Muscle of leg (tissue), 16 donors: ENCODE measurements at places on chromosomes 16 and 17. TPM values are rescaled to one million over a fixed set of nuclear protein-coding genes. Genes with fewer than 3 reads are reported as not detected.

Gene APOH
- 0.31 TPM for total RNA-seq

Gene DPEP3
- 0.04 TPM for total RNA-seq

Gene CDK5RAP3
- 90.3 TPM for total RNA-seq

Gene MXRA7
- 121 TPM for total RNA-seq

Gene KRTAP9-6
- total RNA-seq = not detected

Gene C16orf74
- 1.3 TPM for total RNA-seq

Gene TBC1D3L
- total RNA-seq = 12.1 TPM

Gene ZFP90
- 25.9 TPM for total RNA-seq

Gene TTYH2
- 35.5 TPM for total RNA-seq

Gene RTN4RL1
- total RNA-seq = 1.8 TPM

Gene KRTAP16-1
- total RNA-seq = not detected

Gene TRIM72
- 55.5 TPM for total RNA-seq

Gene KRTAP1-1
- total RNA-seq = not detected

Gene KRT25
- total RNA-seq = 0.35 TPM

Gene TTLL6
- not detected for total RNA-seq

Gene KRT28
- not detected for total RNA-seq

Gene MFSD6L
- 0.27 TPM for total RNA-seq

Gene DYNLRB2
- total RNA-seq = 0.40 TPM

Gene KLHL10
- 0.09 TPM for total RNA-seq

Gene ERBB2
- total RNA-seq = 80.4 TPM

Gene LPO
- not detected for total RNA-seq

Gene CEMP1
- total RNA-seq = 0.04 TPM

Gene ITGA3
- total RNA-seq = 22.7 TPM

Gene SYT17
- total RNA-seq = 3.1 TPM

Gene NAGS
- 0.58 TPM for total RNA-seq

Gene IKZF3
- 0.18 TPM for total RNA-seq

Gene ADCY9
- total RNA-seq = 9.5 TPM

Gene CFAP97D1
- under 0.01 TPM for total RNA-seq

Gene CCL3
- total RNA-seq = 7.7 TPM

Gene HCRT
- total RNA-seq = 0.13 TPM

Gene KIF2B
- not detected for total RNA-seq

Gene SLC35G3
- not detected for total RNA-seq

Gene FAM20A
- 5.7 TPM for total RNA-seq

Gene CIBAR2
- not detected for total RNA-seq

Gene KRT27
- total RNA-seq = 0.18 TPM

Gene GSG1L
- total RNA-seq = 3.7 TPM

Gene OTOA
- 0.13 TPM for total RNA-seq

Gene GPR179
- 0.22 TPM for total RNA-seq

Gene GAS7
- 54.1 TPM for total RNA-seq

Gene ABCA10
- 10.2 TPM for total RNA-seq

Gene GDE1
- 39.4 TPM for total RNA-seq

Gene HOXB5
- total RNA-seq = 0.13 TPM
